ELR (cell line): ENCODE measurements at places on chromosomes 7 and 10.

GRCh38 chr10:36281831-36282331 lies 639.8 kb upstream of the FZD8 start:
- DNase-seq: no peak

GRCh38 chr10:6482737-6483357 lies 97.2 kb downstream of the PRKCQ start:
- no peak for DNase-seq

GRCh38 chr10:111107846-111108245 lies 31.0 kb downstream of the ADRA2A start:
- DNase-seq: no peak

DNA sequence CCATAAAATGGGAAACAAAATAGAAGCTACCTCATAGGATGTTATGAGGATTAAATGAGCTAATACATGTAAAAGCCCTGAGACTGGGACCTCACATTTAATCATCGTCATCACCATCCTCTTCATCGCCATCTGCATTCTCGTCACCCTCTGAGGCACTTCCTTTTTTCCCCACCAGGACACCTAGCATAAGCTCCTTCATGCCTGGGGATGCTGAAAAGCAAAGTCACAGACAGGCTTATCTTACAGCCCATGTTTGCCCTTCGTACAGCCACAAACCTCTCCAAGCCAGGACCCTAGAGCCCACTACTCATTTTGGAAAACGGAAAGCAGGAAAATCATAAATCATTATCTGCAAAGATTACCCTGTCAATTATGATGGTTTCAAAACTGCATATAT lies 249.6 kb downstream of the GPAM start:
- DNase-seq: no peak

GRCh38 chr10:86710987-86711512 lies 42.7 kb downstream of the LDB3 start:
- DNase-seq: peak; percentile 91

DNA sequence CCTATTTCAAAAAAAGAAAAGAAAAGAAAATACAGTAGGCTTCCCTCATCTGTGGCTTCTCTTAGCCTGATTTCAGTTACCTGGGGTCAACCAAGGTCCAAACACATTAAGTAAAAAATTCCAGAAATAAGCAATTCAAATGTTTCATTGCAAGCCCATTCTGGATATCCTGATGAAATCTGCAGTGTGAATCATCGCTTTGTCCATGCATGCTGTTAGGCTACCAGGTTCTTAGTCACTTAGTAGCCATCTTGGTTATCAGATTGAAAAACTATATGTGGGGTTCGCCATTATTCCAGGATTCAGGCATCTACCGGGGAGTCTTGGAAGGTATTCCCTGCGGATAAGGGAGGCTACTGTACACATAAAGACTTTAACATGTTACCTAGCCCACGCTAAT lies 991 bp upstream of the FAM204A start:
- DNase-seq: peak; percentile 75

- no peak for DNase-seq
Measured at GRCh38 chr7:84801396-84801795, 385.5 kb downstream of the SEMA3D start.

GRCh38 chr7:16068183-16068582 lies 353.2 kb downstream of the CRPPA start:
- DNase-seq: no peak

DNA sequence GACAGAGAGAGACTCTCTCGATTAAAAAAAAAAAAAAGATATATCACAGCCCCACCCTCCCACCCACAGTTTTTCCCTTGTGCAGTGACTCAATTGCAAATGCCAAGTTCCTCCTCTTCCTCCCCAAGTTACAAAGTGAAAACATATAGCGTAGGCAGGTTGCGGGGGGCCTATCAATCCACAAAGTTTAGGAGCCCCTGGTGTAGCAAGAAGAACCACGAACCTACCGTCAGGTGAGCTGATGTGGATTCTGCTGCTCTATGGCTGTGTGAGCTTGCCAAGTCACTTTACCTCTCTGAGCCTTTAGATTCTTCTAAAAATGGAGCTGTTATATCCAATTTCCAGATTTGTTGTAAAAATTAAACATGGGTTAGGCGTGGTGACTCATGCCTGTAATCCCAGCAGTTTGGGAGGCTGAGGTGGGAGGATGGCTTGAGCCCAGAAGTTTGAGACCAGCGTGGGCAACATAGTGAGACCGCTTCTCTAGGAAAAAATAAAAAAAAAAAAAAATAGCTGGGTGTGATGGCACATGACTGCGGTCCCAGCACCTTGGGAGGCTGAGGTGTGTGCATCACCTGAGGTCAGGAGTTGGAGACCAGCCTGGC lies 8.2 kb upstream of the RHBDD2 start:
- DNase-seq: no peak

- DNase-seq: peak; percentile 81
Measured at GRCh38 chr7:20033621-20034400, 183.4 kb downstream of the MACC1 start.

GRCh38 chr10:132446661-132447445 lies 49.9 kb downstream of the PWWP2B start:
- DNase-seq: peak; percentile 60

DNA sequence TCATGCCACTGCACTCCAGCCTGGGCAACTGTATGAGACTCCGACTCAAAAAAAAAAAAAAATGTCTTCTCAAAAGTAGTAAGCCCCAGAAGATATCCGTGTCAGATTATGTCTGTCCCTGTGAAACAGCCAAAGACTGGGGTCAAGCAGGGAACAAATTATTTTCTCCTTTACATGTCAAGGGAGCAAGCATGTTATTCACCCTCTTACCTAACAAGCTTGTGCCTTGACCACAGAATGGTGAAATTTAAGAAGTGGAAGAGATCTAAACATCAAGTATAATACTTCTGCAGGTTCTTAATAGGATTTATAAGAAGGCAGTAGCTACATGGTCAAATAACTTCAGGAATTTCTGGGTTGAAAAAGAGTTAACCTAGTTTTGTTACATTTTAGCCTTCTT lies 187.9 kb downstream of the ZNF365 start:
- no peak for DNase-seq

DNA sequence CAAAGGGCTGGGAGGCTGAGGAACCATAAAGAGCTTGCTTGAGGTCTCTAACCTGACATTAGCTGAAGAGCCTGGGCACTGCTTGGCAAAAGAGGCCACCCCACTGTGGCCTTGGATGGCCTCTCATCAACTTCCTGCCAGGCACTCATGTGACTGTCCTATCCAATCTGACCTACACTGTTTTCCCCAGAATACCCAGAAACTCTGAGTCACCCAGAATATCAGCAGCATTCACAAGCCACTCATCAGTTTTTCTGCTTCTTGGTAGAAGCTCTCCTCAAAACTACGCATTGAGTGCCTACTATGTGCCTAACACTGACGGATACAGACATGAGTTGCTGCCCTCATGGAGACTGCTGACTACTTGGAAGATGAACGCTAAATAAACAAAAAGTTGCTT lies 4.1 kb upstream of the NT5C2 start:
- peak; percentile 86 for DNase-seq

GRCh38 chr10:26840938-26841732 lies 19.6 kb downstream of the ABI1 start:
- DNase-seq: no peak

GRCh38 chr10:121131426-121132265 lies 280.5 kb downstream of the WDR11 start:
- no peak for DNase-seq

GRCh38 chr7:115059321-115059720 lies 137.4 kb downstream of the MDFIC start:
- no peak for DNase-seq

GRCh38 chr7:92833024-92833765 lies 3.2 kb downstream of the CDK6 start:
- peak; percentile 87 for DNase-seq

- DNase-seq: no peak
Measured at GRCh38 chr7:68807666-68808065, 790.6 kb upstream of the AUTS2 start.

DNA sequence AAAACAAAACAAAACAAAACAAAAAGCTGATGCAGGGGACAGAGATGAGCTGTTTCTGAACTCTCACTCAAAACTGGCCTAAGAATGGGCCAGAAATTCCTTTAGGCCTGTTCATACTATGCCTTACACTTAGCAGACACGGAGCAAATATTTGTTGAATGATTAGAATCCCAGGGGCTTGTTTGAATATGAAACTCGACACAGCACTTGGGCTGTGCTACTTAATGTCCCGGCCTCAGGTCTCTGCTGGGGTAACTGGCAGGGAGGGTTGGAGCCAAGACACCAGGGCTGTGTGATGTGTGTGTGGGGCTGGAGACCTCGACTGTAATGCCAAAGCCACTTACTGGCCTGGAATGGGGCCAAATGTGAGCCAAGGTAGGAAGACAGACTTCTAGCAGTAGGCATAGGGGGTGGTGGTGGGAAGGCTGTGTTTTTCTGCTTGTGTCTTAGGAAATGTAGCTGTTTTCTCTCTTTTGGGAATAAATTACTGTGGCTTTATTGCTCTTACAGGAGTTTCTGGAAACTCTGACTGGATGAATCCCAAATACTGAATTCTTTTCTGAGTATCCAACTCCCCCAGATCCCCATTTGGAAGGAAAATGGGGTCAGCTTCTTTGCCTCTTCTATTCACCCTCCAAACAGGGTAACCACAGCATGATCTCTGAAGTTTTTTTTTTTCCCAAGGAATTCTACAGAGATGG lies 66.7 kb downstream of the EMX2 start:
- DNase-seq: peak; percentile 88

DNA sequence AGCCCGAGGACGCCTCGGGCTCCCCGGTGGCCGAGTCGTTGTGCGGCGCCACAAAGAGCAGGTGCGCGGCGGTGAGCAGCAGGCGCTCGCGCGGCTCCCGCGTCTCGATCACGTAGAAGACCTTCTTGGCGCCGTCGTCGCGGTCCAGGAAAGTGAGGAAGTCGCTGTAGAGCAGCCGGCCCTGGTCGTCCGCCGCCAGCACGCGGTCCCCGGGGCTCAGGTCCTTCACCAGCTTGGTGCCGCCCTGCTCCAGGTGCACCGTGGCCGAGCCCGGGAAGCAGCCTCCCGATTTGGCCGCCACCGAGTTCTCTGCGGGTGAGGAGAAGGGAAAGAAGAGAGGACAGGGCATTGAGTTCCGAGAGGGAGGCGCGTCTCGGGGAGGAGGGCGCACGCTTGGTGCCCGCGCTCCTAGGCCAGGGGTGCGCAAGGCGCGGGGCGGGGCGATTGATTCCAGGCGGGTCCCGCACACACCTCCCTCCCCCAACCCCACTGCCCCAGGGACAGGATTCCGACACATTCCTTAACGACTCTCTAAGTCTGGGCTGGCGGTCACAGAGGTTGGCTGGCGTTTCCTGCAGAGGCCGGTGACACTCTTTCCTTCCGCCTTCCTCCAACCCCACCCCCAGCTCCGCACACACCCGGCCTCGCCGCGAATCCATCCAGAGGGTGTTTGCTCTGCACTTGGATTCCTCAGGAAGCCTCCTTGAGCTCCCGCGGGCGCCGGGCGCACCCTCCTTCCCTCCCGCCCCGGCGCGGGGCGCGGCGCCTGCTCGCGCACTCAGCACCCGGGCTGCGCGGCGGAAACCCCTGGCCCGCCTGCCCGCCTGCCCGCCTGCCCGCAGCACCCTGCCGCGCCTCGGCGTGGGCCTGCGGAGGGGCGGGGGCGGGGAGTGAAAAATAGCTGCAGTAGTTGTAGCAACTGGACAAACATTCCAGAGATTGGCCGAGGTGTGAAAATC lies 8.6 kb downstream of the SHH start:
- DNase-seq: no peak

GRCh38 chr10:93509816-93510215 lies 13.4 kb downstream of the CEP55 start:
- no peak for DNase-seq

DNA sequence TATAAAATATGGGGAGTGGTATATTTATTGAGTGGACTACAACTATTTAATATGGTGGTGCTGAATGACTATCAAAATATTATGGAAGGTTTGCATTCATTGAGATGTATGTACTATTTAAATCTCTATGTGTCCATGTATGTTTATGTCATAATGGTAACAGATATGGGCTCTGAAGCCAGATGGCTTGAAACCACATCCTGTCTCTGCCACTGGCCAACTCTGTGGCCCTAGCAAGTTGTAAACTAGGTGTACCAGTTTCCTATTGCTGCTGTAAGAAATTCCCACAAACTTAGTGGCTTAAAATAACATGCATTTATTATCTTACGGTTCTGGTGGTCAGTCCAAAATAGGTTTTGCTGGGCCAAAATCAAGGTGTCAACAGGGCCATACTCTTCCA lies 198.1 kb upstream of the NFE2L3 start:
- DNase-seq: no peak

DNA sequence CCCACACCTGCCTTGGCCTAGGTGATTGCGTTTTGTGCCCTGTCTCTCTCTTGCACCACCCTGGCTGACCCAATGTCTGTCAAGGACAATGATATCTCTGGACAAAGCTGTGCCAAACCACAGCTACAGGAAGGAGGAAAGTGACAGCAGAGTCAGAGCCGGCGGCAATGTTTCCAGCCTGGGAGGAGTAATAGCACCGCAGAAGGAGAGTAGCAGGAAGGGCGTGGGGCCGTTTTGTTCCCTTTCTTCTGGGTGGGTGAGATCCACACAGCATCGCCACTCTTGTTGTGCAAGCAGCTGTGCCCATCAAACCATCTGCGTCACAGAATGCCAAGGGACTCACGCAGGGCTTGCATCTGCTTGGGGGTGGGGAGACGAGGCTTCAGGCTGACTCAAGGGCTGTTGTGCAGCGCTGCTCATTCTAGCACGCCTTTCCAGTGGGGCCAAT lies 341.6 kb upstream of the AUTS2 start:
- DNase-seq: no peak

GRCh38 chr7:29143751-29144150 lies 2.6 kb downstream of the CPVL start:
- DNase-seq: no peak

- no peak for DNase-seq
Measured at GRCh38 chr10:27986821-27987220, 12.1 kb downstream of the ODAD2 start.

DNA sequence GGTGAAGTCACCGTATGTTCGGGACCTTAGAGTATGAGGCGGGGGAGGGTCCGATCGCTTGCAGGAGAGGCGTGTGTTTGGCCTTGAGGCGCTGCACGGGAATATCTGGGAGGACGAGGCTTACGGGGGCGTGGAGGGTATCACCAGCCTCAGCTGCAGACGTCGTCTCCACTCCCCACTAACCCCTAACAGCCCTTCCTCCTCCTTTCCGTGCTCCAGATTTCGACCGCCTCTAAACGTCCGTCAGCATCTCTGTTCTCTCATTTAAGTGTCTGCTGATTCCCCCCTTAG lies 23.5 kb upstream of the ZNF12 start:
- no peak for DNase-seq

GRCh38 chr10:17989908-17990767 lies 38.4 kb downstream of the SLC39A12 start:
- DNase-seq: peak; percentile 92

GRCh38 chr10:103467406-103467805 lies 8.7 kb upstream of the CALHM1 start:
- DNase-seq: no peak

- peak; percentile 92 for DNase-seq
Measured at GRCh38 chr7:56063882-56064625, at the start of gene SUMF2. TSS of gene SUMF2 (plus strand) at chr7:56064286. CDS start at chr7:56064312, 26 bp downstream.

GRCh38 chr10:91197127-91197526 lies 23.3 kb upstream of the PCGF5 start:
- no peak for DNase-seq
